NCI-H1092 treated with DMSO at 0.1 percent for 48 hours (cell line): ENCODE measurements at places on chromosomes 4 and X.

GRCh38 chr4:20283039-20283438, 31.3 kb downstream of the SLIT2 start:
- no peak for DNase-seq

DNA sequence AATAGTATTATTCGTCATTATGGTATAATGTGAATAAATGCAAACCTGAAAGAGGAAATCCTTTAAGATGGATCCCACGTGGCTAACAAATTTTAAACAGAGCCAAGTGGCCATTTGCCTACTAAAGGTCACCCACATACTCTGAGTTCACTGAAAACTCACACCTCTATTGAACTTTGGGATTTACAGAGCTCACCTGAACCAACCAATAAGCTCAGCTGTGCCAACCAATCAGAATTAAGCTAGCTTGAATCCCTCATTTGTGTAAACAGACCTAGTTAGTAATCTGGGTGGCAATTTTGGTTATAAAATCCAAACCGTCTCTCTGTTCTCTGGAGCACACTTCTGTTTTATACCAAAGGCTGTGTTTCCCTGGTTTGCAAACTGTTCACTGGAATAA, 5.4 kb upstream of the NUDT9 start:
- DNase-seq: no peak

DNA sequence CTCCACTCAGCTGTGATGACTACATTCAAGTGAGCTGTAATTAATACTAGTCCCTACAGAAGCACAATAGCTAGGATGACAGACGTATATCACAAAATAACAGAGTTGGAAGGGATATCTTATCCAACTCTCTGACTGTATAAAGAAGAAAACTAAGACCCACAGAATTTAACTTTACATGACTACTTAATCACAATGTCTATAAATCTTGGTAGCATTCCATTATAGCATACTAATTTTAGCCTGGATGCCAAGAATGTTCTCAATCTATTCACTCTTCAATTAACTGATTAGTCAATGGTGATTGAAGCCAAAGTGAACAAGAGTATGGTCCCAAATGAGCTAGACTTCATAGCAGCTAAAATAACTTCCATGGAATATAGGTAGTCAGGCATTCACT, 31.2 kb downstream of the RPS6KA6 start:
- DNase-seq: no peak

DNA sequence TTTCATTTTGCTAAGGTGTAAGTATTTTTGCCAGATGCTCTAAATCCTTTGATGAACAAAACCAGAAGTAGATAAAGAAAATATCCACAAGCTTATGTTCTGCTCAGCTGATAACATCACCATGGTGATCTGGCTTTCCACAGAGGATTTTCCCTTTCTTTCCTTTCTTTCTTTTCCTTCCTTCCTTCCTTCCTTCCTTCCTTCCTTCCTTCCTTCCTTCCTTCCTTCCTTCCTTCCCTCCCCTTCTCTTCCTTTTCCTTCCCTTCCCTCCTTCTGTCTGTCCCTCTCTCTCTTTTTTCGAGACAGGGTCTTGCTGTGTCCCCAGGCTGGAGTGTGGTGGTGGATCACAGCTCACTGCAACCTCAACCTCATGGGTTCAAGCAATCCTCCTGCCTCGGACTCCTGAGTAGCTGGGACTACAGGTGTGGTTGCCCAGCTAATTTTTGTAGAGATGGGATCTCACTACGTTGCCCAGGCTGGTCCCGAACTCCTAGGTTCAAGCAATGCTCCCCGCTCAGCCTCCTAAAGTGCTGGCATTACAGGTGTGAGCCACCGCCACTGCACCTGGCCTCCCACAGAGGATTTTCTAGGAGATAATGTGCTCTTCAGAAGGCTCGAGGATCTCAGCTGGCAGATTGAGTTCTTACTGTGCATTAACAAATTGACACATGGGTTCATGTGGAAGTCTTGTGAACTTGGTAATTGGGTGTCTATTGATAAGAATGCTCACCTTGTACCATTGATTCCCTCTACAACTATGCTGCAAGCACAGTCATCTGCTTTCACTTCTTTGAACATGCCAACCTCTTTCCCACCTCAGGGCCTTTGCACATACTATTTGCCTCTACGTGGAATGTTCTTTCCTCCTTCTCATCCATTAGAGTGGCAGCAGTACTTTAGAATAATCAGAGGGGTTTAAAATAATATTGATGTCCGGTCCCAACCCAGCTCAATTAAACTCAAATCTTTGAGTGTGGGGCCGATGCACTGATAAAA, 1.4 kb upstream of the RHOH start:
- DNase-seq: no peak

DNA sequence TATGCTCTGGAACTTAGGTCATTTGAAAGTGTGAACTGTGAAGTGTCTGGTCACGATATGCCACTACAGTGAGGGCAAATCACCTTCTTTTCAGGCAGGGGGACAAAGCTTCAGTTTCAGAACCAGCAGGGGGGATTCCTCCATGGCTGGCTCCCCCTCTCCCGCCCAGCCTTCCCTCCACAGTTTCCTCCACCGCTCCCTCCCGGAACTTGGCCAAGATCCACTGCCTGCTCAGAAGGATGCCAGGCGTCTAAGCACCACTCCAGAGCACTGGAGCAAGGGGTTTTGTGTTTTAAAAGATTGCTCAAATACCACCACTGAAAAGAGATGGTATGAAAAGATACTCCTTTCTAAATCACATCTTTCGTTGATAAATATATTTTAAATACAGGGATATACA, 126.9 kb downstream of the ELOVL6 start:
- no peak for DNase-seq

DNA sequence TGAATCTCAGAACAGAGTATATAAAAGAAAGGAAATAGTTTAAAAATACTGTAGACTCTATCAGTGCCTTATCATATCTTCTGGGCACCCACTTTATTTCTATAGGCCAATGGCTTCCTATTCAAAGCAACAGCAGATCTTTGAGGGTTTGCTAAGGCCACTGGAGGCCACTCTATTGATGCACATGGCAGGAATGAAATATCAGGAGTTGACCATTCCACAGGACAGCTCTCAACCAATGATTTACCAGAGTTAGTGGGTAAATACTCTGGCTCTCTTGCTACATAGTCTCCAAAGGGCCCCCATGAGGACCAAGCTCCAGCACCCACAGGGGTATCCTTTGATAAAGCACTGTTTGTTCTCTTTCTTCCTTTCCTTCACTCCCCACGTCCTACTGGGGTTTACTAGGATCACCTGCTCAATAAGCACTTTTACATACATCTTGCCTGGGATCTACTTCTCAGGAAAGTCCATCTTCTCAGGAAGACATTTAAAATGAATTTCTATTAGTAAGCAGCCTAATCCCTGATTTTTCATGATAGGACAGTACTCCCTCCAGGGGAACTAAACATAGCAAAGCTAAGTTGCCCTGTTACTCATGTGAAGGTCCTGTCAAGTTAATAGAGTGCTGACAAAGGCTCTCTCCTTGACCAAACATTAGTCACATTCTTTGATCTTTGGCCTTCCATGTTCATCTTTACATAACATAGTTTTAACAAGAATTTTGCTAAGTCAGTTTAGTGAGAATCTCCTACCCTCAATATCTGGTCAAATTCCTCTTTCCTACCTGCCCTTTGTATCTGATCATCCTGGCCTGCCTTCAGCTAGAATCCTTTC, 459.7 kb downstream of the GRXCR1 start:
- no peak for DNase-seq

GRCh38 chr4:109079731-109080130, 222.7 kb downstream of the COL25A1 start:
- DNase-seq: no peak

- DNase-seq: no peak
Measured at GRCh38 chrX:6861456-6861855, 286.1 kb upstream of the STS start.

GRCh38 chr4:38049545-38050170, 89.5 kb downstream of the PTTG2 start:
- no peak for DNase-seq

DNA sequence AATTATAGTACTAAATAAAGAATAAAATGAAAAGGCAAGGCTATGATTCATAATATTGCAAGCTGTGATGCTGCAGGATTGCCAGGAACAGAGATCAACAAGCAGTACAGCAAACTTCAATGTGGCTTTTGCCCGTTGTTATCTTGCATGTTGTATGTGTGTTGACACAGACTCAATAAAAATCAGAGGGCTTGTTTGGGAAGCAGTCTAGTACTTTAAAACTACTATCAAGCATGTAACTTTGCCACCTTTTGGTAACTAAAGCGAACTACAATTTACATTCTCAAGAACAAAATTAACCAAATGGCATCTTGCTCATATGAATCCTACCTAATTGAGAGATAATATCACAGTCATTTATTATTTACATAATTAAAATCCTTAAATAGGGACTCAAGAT, 79.8 kb upstream of the GPM6A start:
- DNase-seq: peak; percentile 27

DNA sequence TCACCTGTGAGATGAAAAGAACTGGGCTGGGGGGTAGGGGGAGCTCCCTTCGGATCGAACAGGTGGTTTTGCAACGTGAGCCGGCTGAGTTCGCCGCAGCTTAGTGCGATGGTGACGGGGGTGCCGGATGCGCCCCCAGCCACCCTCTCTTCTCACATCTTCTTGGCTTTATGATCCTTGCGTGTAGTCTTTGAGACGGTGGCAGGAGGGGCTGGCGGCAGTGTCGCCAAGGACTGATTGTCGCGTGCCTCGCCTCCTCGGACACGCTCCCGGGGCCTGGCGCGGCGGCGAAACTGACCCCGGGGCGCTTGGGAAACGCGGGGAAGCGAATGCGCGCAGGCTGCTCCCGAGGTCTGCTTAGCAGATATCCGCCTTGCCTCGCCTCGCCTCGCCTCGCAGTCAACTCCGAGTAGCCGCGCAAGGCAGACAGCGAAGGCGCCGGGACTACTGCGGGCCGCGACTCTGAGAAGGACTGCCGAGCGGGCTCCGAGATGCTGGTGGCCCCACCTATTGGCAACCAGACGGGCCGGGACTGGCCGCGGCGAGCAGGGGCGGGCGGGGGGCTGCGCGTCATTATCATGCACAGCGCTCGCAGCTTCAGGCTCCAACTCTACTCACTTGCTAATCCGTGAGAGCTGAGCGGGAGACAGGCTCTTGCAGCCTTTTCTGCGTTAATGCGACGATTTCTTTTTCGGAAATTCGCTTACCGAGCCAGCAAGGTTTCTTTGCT, 1.5 kb downstream of the GRID2 start:
- peak; percentile 31 for DNase-seq

GRCh38 chr4:2061186-2062131, 2.3 kb downstream of the NAT8L start:
- no peak for DNase-seq

GRCh38 chr4:137310593-137311490, 221.5 kb downstream of the PCDH18 start:
- no peak for DNase-seq

DNA sequence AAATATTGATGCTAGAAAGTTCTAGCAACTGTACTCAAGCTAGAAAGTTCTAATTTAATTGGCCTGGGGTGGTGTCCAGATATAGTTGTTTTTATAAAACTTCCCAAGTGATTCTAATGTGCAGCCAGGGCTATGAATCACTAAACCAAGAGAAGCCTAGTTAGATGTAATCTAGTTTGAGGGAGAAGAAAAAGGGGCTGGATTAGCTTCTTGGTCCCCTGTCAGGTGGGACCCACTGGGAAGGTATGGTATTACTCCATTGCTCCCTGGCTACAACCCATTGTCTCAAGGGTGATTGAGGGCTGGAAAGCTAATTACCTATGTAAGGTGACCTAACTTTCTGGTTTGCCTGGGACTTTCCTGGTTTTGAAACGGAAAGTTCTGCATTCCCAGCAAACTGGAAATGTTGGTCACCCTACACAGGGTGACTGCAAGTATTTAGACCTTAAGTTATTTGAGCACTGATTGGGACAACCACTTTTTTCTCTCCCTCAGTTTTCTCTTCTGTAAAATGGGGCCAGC, 23.9 kb upstream of the MSN start:
- no peak for DNase-seq

- DNase-seq: no peak
Measured at GRCh38 chrX:13396924-13397323, 77.1 kb upstream of the ATXN3L start.

- no peak for DNase-seq
Measured at GRCh38 chr4:38952017-38952416, 80.2 kb downstream of the TMEM156 start.

GRCh38 chr4:79209081-79209480, 116.8 kb downstream of the NAA11 start:
- DNase-seq: no peak

- no peak for DNase-seq
Measured at GRCh38 chr4:109067508-109068235, 234.8 kb downstream of the COL25A1 start.

DNA sequence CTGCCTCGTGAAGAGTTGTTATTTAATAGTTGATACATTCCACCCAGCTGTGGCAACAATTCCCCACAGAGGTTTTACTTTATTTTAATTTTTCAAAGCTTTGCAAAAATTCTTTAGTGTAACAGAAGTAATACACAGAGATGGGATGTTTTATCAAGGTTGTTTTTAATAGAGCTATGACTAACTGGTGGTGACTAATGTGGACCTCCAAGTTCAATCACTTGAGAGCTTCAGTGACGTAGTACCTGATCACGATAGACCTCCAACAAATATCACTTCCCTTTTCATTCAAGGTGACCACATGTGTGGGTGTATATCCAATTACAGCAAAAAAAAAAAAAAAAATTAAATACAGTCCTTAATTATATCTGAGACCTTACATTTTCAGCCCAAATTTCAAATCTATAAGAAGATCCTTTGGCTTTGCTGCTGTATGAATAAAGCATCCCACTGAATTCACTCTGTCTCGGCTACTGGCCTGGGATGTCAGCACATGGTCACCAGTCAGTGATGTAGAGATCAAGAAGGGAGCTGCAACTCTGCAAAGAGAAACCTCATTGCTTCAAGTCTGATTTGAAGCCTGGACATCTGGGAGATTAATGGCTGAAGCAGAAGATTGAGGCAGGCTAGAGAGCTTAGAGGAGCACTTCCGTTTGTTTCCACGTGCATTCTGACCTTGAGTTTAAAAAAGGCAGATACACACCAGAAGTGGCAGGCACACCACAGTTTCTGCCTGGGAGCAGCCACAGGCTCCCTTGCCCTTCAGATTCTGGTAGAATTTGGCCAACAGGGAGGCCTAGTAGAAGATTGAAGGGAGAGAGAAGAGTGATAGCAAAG, 345.9 kb upstream of the NOCT start:
- no peak for DNase-seq

DNA sequence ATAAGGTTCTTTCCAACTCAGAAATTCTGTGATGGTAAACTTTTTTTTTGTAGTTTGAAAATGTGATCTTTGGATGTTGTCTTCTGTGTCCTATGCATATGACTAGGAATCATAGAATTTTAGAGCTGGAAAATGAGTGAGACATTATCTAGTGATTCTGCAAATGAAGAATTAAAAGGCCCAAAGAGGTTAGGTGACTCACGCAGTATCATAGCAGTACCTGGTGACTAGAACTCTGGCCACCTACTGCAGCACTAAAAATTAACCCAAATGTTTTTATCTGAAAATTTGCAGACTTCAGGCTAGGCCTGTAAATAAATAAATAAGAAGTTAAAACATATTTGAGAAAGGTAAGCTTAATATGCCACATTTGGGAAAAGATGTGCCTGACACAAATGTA, 52.8 kb downstream of the NFKB1 start:
- no peak for DNase-seq

GRCh38 chr4:153448003-153448731, 18.0 kb upstream of the TMEM131L start:
- peak; percentile 51 for DNase-seq
